ENCODE measurements at places on chromosomes 3 and 15. TPM values are rescaled to one million over a fixed set of nuclear protein-coding genes. Genes with fewer than 3 reads are reported as not detected.

DNA sequence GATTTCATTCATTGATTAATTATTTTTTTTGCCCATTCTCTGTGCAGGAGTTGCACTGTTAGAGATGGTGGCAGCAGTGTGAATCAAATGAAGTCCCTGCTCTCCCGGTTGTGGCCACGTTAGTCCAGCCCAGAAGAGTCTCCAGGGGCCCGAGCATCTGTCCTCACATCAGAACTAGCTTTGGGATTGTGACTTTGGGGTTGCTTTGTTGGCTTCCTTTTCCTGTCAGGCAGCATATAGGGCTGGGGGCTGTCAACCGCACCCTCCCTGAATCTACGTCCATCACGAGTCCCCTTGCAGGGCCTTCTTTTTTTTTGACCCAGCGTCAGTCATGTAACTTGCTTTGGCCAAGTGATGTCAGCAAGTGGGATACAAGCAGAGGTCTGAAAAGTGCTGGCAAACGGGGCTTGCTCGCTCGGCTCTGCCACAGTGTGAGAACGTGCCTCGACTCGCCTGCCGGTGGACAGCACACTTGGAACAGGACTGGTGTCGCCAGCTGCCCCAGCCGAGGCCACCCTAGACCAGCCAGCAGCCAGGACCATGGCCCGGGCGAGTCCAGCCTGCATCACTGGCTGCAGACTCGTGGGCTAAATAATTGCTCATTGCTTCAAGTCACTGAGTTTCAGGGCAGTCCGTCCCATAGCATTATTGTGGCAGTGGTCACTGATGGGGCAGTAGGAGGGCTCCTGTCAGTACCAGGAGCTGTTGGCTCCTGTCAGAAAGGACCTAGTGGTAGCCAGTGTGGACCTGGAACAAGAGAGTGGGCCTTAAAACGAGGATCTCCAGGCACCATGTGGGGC lies 151.6 kb upstream of the MEF2A start:
- no peak overlapping the region for H3K4me3 ChIP-seq
- H3K36me3 ChIP-seq: peaks cover 2% of the 10 kb centered on the region
- no peak overlapping the region for H3K27ac ChIP-seq
- peaks cover 2% of the 10 kb centered on the region for H3K4me1 ChIP-seq
- no peak for DNase-seq

EAF1 gene
- 33.4 TPM for total RNA-seq

DNAH1 gene
- total RNA-seq: 32.4 TPM

GRCh38 chr15:75947092-75947491 lies 43.4 kb downstream of the FBXO22 start:
- H3K27me3 ChIP-seq: peaks cover 18% of the 10 kb centered on the region
- DNase-seq: no peak
- H3K4me3 ChIP-seq: no peak overlapping the region
- no peaks in the 10 kb centered on the region for H3K36me3 ChIP-seq
- no peaks in the 10 kb centered on the region for H3K4me1 ChIP-seq

All from activated T-cell treated with anti-CD3 and anti-CD28 coated beads, Interleukin-2, amount 50 U/mL, for 72 hours (primary cell).